Activated CD4-positive, alpha-beta T cell treated with anti-CD3 and anti-CD28 coated beads, Interleukin-2, amount 50 U/mL, for 4 hours (primary cell): ENCODE measurements at places on chromosomes 5 and 9.

- no peak for DNase-seq
These were observed 19.0 kb downstream of the NAA35 start for GRCh38 chr9:85959955-85960354.

GRCh38 chr9:124427281-124427680, 12.0 kb upstream of the PSMB7 start:
- no peak for DNase-seq

DNA sequence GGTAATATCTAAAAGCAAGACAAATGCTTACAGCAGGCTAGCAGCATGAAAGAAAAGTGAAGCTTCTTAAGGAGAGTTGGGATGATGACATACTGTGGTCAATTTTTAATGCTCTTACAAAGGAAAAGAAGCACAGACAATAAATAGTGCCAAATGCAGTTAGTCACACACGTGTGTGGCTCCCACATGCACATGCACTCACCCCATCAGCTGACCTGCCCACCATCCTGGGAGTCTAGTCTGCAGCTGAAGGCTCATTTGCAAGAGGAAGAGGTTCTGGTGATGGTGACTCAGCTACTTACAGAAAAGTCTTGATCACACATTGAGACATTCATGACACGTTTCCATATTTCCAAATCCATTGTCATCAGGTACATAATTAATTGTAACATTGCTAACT, 129.3 kb downstream of the MRPL36 start:
- DNase-seq, result no peak

GRCh38 chr5:142053426-142054151, 40.8 kb upstream of the GNPDA1 start:
- DNase-seq, result no peak

- no peak for DNase-seq
These were observed 622 bp upstream of the RGS14 start for GRCh38 chr5:177357146-177357458.

- DNase-seq, result no peak
These were observed 373.6 kb upstream of the SGCD start for GRCh38 chr5:155953335-155953734.

- DNase-seq, result no peak
These were observed 238.7 kb downstream of the AGTPBP1 start for GRCh38 chr9:85502815-85503655.

GRCh38 chr5:135318037-135318436, 81.0 kb downstream of the MACROH2A1 start:
- no peak for DNase-seq

- DNase-seq, result no peak
These were observed 131.8 kb downstream of the SCAMP1 start for GRCh38 chr5:78492224-78492623.

DNA sequence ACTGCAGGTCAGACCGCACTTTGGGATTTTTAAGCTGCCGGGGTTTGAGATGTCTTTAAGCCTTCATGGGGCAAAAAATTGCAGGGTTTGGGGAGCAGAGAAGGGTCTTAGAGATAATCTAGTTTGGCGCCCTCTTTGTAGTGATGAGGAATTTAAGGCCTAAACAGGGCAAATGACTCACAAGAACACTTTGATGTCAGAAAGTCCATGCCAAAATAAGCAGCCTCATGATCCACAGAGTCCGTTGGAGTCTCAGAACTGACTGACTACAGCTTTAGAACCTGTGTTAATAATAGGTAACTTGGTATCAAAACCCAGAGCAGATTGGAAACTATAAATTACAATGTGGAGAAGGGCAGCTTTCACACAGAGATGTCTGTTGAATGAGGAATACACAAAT, 35.9 kb upstream of the PTGS1 start:
- DNase-seq, result no peak

GRCh38 chr5:115274584-115274983, 11.9 kb upstream of the PGGT1B start:
- no peak for DNase-seq

DNA sequence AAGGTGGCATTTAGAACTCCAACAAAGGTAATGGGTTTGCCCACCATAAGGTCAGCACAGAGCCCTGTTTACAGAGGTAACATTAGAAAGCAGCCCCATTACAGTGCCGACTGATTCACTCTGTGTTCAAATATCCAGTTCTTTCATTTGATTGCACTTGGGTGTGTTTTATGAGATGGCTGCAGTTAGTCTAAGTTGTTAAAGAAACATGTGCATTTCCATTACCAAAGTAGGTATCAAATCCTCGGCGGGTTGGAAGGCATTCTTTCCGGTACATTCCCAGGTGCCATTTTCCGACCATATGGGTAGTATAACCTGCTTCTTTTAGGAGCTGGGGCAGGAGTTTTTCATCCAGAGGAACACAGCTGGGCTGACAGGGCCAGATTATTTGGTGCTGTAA, 16.3 kb downstream of the ARSB start:
- DNase-seq, result no peak

DNA sequence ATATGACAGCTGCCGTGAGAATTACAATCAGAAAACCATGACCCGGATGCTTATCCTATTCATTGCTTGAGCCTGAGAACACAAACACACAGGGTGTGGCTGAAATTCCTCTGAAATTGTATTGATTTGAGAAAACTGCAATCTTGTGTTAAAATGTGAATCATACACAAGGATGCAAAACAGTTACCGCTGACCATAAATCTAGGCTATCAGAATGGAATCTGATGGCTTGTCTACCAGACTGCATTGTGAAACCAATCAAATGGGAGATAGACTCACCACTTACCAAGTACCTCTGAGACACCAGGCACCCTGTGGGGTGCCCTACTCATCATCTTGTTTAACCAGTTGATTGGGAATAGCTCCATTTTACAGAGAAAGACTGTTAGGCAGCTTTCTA, 188.7 kb upstream of the MSX2 start:
- DNase-seq, result no peak

- DNase-seq, result no peak
These were observed 80.5 kb downstream of the RNF130 start for GRCh38 chr5:179991106-179991505.

DNA sequence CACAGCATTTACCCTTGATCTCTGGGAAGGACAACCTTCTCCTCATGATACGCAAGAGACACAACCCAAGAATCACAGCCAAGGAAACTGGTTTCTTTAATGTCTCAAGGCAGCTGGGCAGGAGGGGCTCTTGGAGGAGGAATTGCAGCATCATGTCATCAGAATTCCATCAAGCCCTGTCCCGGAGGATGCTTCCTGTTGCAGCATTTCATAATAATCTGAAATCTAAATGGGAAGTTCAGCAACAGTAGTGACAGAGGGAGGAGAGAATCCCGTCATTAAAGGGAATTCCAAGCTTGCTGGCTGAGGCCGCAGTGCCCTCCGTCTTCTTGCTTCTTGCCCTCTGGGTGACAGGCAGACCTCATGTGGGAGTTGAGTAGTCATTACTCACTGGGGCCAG, 192.7 kb downstream of the TENT4A start:
- DNase-seq, result no peak

- no peak for DNase-seq
These were observed 2.4 kb upstream of the POU4F3 start for GRCh38 chr5:146336197-146336596.

DNA sequence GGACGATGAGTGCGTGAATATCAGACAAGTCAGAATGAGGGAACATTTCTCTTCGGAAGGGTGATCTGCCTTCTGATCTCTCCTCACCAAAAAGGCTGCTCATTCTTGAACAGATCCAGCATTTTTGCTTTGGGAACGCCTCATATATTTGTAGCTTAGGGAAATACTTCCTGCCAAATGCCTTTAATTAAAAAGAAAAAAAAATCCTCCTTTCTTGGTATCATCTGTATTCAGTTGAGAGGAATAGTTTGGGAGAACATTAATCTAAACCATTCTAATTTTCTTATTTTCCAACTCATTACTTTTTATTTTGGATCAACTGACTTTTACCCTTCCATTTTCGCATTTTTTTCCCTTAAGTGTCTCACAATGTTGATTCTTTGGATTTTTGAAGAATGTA, 163.4 kb downstream of the SNX18 start:
- no peak for DNase-seq

DNA sequence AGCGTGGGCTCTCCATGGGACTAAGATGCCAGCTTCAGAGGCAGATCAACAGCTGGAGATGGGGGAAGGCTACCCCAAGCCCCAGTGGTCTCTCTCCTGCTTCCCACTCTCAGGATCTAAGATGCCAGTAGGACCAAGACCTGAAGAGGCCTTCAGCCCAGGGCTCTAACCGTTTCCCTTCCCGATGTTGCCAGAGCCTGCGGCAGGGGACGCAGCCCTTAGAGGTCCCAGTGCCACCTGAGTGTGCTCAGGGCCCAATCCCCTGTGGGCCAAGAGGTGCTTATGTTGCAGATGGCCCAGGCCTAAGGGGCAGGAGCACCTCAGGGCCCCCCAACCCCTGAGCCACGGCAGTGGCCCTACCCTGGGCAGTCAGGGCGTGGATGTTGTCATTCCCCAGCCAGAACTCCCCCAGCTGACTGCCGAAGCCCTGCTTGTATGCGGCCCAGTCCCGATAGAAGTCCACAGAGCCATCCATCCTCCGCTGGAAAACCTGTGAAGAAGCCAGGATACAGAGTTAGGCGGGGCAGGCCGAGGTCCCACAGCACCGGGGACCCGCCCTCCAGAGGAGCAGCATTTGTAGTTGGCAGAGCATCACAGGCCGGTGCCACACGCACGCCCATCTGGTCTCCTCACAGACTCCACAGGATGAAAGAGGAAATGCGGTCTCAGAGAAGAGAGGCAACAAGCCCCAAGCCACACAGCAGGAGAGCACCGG, 5.4 kb downstream of the FCN1 start:
- DNase-seq, result no peak

DNA sequence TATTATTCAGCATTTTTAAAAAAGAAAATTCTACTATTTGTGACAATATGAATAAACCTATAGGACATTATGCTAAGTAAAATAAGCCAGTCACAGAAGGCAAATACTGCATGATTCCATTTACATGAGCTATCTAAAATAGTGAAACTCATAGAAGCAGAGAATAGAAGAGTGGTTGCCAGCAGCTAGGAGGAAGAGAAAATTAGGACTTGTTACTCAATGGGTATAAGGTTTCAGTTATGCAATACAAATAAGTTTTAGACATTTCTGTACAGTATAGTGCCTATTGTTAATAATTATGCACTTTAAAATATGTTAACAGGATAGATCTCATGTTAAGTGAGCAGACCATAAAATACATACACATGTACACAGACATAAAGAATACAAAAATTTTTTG, 73.8 kb upstream of the SPINK5 start:
- no peak for DNase-seq

DNA sequence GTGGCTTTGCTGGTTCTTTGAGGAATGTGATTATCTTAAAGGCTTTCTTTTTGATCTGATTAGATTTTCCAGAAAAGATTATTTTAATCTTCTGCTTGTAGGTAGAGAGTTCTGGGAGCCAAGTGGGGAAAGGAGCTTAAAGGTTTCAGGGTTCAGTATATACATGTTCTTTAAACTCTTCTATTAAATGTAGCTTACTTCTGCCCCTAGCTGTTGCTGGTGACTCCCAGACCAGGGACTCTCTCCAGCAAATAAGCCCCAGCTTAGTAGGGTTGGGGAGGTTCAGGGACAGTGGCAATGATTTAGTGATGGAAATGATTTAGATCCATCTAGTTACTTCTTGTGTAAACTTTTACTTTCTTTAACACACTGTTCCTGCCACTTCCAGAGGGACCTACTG, 72.2 kb downstream of the SLC12A2 start:
- no peak for DNase-seq

- DNase-seq, result no peak
These were observed 323.5 kb upstream of the SLC24A2 start for GRCh38 chr9:20112205-20112783.

- DNase-seq, result no peak
These were observed 342.5 kb upstream of the ACTBL2 start for GRCh38 chr5:57825031-57825686.

DNA sequence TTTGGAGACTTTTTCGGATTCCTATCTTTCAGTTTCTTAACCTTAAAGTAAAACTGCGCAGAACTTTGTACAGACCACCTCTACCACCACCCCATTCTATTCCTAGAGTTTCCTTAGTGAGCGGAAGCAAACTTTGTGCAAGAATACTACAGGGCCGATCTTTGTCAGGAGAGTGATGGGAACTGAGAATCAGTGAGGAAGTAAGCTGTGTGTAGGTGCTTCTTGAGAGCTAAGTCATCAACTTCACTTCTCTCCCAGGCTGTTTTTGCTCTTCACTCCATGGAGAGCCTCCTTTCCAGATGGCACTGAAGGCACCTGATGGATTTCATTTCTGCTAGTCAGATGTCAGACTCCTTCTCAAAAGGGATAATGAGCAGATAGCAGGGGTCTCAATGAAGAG, 127.3 kb downstream of the SPATA31D1 start:
- no peak for DNase-seq

DNA sequence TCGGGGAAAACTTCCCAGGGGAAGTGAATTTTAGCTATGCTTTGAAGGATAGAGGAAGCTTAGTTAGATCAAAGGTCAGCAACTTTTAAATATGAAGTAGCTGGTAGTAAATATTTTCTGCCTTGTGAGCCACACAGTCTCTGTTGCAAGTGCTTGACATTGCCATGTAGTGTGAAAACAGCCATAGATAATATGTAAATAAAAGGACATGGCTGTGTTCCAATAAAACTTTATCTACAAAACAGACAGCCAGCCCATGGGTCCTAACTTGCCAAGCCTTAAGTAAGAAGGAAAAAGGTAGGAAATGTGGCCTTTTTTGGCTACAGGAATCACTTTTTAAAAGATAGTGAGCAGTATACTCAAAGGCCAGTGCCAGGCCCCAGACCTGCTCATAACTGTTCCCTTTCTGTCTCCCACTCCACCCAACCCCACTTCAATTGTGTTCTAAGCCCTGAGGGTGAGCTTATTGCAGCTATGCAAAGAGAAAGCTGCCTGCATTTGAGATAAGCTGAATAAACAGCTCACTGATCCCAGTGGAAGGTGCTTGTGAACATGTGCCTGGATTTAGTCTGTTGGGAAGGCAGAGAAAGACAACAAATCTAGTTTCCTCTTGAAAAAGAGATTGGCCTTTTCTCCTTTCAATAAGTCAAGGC, 113.0 kb upstream of the TRIM32 start:
- DNase-seq, result no peak
